ENCODE measurements at places on chromosomes 1 and 21. TPM values are rescaled to one million over a fixed set of nuclear protein-coding genes. Genes with fewer than 3 reads are reported as not detected.

DNA sequence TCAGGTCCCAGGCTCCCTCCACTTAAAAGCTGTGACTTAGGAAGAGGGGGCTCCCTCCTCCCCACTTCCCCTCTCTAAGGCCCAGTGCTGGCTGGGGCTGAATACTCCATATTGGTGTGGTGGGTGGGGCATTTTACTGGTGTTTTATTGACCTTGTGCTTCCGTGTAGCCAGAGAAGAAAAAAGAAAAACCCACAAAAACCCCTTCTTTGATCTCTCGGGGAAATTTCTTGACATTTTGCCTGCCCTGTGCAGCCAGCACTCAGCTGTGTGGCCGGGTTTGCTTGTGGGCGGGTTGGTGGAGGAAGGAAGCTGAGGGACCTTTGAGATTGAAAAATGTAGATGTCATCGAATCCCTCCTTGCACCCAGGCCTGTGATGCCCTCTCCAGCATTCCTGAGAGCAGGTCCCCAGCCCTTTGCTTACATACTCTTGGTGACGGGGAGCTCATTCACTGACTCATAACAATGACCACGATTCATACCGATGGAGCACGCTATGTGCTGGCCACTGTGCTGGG, 24.8 kb downstream of the TNFRSF8 start:
- DNase-seq = peak; percentile 74

GRCh38 chr1:8259498-8260290, 58.2 kb upstream of the SLC45A1 start:
- DNase-seq = no peak

DNA sequence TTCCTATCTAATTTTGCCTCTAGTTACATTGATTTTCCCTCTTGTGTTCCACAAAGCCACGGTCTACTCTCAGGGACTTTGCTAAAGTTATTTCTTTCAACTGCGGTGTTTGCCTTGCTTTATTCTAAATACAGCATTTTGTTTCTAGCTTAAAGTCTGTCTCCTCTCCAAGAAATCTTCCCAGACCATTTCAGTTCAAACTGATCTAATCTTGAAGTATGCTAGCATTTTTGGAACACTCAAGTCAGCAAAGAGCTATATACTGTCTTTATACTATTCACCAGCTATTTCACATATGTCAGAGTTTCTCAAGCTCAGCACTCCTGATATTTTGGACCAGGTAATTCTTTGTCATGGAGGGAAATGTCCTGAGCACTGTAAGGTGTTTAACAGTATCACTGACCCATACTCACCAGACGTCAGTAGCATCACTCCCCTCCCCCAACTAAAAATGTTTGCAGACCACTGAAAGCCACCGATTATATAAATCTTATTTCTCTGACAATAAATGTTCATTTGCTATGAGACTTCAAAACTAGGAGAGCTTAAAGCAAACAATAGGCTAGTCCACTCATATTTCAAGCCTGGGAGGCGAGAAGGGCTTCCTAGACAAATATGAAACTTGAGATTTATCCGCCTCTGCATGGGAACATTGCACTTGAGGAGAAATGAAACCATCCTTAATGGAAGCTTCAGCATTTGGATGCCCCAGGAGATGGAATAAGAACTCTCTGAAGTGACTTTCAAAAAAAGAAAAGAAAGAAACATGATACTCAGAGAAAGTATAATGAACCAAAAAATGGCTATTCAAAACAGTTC, 81.1 kb downstream of the KIAA0319L start:
- DNase-seq = no peak

DNA sequence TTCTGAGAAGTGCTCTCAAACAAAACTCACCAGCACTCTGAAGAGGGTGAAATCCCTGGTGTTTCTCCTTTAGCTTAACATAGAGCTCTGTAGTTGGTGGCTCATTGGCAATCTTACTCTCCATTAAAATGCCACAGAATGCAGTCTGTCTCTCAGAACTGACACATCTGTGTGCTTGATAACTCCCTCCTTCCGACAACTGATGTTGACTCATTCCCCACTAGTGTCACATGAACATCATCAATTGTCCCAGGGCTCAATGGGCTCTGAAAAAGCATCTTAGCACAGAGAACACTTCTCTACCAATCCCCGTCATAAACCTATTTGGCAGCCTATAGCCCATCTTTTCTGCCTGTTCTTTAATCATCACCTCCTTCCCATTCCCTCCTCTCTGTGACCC, 133.2 kb upstream of the ZC3H11B start:
- DNase-seq = no peak

Gene MROH9
- total RNA-seq = not detected

- DNase-seq = no peak
Measured at GRCh38 chr1:243740255-243740999, 109.6 kb downstream of the AKT3 start.

DNA sequence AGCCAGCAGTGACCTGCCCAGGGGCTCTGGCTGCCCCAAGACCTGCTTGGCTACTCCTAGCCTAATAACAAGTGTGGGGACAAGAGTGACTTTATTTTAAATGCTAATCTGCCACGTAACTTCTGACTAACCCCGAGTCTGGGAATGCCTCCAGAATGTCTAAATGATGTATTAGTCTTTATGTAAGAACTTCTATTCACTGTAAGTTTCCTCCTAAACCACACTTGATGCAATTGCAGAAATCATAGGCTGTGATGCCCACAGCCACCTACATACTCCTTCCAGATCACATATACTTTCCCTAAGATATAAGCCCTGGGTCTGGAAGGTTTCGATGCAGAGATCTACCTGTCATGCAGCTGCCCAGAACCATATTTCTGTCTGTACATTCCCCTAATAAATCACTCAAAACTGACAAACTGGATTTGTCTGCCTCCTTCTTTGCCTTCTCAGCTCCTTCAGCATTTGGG, 5.9 kb upstream of the VPS45 start:
- DNase-seq = no peak

Gene BATF3
- 77.9 TPM for total RNA-seq

GRCh38 chr1:13735168-13735930, 35.4 kb downstream of the PRDM2 start:
- no peak for DNase-seq

DNA sequence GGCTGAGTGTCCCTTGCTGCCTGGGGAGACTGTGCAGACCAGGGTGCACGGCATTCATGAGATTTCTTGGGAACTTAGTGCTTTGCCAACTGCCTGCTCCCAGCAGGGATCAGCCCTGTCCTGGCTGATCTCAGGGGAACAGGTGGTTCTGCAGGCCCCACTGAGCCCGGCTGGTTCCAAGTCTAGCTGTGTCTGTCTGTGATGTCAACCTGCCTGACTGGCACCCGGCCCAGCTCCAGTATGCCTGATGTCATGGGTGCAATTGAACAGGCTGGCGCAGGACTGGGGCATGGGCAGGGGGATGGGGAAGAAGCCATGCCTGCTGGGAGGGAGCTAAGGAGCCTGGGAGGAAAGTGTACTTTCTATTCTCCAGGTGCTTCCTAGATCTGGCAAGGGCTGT, 227.1 kb downstream of the GRIK3 start:
- DNase-seq = no peak

- no peak for DNase-seq
Measured at GRCh38 chr21:36092681-36093080, 22.9 kb downstream of the CBR1 start.

GRCh38 chr21:42839271-42840231, 39.8 kb downstream of the WDR4 start:
- DNase-seq = no peak

- no peak for DNase-seq
Measured at GRCh38 chr1:58396150-58396549, 150.4 kb downstream of the OMA1 start.

Gene AJAP1
- not detected for total RNA-seq

DNA sequence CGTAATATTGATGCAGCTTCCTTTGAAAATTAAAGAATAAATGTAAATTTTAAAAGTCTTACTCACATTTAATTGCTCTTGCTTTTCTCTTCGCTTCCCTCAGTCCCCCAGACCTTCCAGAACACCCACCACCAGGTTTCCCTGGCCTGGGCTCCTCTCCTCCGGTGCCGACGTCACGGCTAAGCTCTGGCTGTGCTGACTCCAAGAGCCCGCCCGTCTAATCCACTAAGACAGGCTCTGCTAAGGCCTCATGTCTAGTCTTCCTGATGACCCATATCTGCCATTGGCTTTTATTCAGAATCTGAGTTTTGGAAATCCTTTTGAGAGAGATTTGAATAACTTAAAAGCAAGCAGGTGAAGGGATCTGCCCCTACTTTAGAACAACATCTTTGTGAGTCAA, 53.9 kb upstream of the NADK start:
- no peak for DNase-seq

DNA sequence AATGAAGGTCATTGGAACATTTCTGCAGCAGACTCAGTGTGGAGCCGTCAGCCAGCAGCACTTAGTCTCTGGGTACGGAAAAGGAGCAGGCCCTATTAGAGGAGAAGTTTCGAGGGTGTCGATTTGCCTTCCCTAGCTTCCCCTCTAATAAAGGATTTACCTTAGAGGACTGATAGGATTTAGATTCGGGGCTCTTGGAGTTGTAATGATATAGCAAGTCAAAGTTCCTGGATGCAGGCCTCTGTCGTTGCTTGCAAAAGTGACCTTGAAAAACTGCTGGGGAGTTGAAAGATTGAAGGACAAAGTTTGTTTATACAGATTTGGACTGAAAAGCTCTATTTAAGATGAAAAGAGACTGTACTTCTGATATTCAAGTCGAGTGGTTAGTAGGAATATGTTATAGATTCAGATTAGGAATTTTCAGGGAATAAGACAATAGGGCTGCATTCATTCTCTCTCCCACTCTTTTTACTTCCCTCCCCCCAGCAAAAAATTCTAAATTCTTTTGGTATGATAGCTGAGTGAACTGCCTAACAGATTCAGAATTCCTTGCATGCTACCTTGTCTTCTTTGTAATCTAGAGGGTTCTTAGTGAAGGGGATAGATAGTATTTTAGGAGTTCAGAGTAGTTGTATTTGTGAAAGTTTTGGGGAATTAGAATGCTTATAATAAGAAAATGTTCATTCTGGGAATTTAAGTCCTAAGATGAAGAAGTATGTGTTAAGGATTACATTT, 19.2 kb downstream of the NFYC start:
- DNase-seq = no peak

Gene SPRR2G
- total RNA-seq = not detected
